Caco-2 (cell line): ENCODE measurements at places on chromosomes 3 and 15. TPM values are rescaled to one million over a fixed set of nuclear protein-coding genes. Genes with fewer than 3 reads are reported as not detected.

DNA sequence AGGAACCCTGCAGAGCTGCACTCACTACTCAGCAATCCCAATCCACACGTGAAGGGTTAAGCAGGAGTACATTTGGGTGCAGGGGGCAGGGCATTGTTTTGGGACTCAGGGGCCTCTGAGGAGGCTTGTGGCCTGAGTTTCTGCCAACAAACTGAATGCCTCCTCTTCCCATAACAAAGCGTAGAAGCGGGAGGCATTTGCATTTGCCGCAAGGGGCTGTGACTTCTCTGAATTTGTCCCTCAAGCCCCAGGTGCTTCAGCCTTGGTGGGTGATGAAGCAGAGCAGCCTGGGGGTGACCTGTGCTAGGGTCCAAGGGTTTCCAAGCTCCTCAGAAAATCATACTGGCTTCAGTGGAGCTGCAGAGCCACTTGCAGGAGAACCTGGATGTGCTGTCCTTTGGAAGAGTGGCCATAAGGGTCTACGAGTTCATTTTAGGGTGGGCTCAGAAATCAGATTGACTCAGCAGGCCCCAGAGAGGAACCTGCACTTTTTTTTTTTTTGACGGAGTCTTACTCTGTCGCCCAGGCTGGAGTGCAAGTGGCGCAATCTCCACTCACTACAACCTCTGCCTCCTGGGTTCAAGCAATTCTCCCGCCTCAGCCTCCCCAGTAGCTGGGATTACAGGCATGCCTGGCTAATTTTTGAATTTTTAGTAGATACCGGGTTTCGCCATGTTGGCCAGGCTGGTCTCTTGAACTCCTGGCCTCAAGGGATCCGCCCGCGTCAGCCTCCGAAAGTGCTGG is 1.4 kb upstream of the RPSA start:
- H3K4me3 ChIP-seq, result no peak overlapping the region
- peak overlapping the region; percentile 98 for H3K27ac ChIP-seq
- DNase-seq, result no peak
- no peaks in the 10 kb centered on the region; the same call in none of the 2 replicates for H3K36me3 ChIP-seq
- H3K4me1 ChIP-seq, result peaks cover 7% of the 10 kb centered on the region

GRCh38 chr3:97138914-97139541 is 324.6 kb downstream of the EPHA6 start:
- no peaks in the 10 kb centered on the region for H3K4me1 ChIP-seq
- no peak for DNase-seq
- H3K27ac ChIP-seq, result no peak overlapping the region
- H3K27me3 ChIP-seq, result no peaks in the 10 kb centered on the region
- H3K36me3 ChIP-seq, result no peaks in the 10 kb centered on the region

Gene RNF7
- total RNA-seq, result 87.7 and 96.3 TPM in 2 replicates

Gene UBA7
- 0.93 TPM in 1 of 2 replicates, not detected in the other for total RNA-seq

Gene FEZF2
- not detected in 2 replicates for total RNA-seq
